Activated CD4-positive, alpha-beta T cell treated with anti-CD3 and anti-CD28 coated beads, Interleukin-2, Interleukin-6, amounts not matched to agents 100 ng/mL and 50 ng/mL, durations not matched to agents 16 hours and 8 hours (primary cell): ENCODE measurements at places on chromosomes 4 and X.

DNA sequence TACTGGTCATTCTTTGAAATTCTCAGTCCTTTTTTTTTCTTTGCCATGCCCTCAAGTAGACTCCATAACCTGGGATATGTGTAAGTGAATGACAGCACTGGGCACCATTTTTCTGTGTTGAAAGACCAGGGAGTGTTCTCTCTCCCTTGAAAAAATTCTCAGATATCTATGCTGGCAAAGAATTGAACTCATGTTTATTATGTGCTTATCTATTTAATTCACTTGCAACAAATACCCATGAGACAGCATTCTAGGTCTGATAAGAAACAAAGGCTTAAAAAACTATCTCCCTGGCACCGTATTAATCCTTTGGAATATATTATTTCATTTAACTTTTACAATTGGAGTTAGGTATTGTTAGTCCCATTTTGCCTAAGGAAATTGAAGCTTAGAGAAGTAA, 36.7 kb downstream of the LARP7 start:
- no peak for DNase-seq

- DNase-seq = peak; percentile 92
Measured at GRCh38 chr4:176320340-176320975, 692 bp downstream of the SPCS3 start.

- DNase-seq = no peak
Measured at GRCh38 chrX:8288590-8288989, 117.5 kb upstream of the VCX2 start.

DNA sequence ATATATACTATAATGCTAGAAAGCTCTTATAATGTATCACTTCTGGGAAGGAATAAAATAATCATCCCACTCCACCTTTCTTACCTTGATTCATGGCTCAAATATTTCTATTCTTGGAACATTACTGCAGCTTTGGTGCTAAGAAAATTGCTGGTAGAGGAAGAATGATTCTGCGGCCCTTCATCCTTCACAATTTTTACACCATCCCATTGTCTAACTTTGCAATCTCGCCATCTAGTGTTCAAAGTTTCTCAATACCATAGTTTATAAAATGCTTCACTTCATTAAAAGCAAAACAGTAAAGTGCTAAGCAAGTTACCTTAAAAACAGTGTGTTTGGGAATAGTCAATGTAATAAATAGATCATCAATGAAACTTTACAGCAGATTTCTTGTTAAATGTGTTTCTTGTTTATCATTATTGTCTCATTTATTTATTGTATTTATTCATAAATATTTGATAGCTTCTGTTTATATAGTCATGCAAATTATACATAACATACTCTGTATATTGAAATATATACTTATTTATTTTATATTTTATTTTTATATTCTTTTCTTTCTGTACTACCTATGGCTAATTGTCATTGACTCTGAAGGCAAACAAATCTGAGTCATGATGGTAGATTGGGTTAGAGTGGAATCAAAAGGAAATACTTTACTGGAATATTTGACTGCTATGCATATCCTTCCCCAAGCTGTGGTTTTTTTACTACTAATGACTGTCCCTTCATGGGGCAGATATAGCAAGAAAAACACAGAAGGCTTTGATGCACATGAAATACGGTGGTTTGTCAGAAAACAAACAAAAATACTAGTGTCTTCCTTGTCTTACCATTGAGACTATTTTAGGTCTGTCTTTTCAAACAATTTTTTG, 390.7 kb downstream of the MAPK10 start:
- peak; percentile 8 for DNase-seq

DNA sequence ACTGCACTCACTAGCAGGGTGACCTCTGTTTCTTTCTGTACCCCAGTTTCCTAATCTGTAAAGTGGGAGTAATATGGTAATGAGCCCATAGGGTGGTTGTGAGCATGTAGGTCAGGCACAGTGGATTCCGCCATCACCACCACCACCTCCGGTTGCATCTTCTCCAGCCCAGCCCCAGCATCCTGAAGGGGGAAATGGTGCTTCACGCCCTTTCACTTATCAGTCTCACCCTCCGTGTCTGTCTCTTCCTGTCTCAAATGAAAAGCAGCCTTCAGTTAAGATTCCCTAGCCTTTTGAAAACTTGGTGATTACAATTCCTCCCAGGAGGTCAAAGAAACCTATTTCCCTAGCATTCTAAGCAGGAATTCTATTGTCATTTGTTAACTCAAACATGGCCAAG, 16.9 kb upstream of the XPNPEP2 start:
- no peak for DNase-seq

GRCh38 chr4:146340798-146341197, 126.5 kb downstream of the REELD1 start:
- peak; percentile 6 for DNase-seq

DNA sequence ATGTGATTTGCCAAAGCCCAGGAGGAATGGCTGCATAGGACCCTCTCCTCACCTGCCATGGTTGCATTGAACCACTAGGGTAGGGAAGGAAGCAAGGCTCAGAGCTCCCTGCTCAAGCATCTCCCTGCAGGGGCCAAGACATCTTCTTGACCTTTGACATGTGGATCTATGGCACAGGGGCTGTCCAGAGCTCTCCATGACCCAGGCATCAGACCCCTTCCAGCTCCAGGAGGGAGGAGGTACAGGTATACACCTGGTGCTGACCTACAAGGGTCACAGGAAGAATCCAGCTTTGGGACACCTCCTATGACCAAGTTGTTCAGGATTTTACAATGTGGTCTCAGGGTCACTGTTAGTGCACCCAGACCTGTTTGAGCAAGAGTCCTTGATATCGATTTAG, 23.2 kb upstream of the ASMTL start:
- DNase-seq = no peak

- DNase-seq = no peak
Measured at GRCh38 chrX:8044947-8045346, 117.7 kb upstream of the PNPLA4 start.

- no peak for DNase-seq
Measured at GRCh38 chr4:74946196-74946595, 13.3 kb downstream of the PARM1 start.

DNA sequence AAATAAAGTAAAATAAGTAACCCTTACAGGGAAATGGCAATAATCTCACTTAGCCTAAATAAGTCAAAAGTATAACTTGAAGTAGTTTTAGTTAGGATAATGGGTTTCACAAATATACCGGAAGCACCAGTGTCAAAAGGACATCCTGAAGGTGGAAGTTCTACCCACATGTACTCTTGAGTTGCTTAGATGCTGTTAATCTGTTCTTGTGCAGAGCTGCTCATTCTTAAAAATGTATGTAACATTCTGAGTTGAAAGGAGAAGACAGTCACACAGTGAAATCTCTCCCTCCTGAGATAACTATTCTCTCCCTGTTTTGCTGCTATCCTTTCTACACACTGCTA, 11.2 kb upstream of the CCNG2 start:
- no peak for DNase-seq

GRCh38 chrX:134891652-134892051, 99.1 kb upstream of the SMIM10 start:
- DNase-seq = no peak

GRCh38 chr4:5041699-5042098, 9.6 kb upstream of the STK32B start:
- DNase-seq = no peak

- DNase-seq = no peak
Measured at GRCh38 chr4:164081371-164081770, 586.9 kb downstream of the TMA16 start.

DNA sequence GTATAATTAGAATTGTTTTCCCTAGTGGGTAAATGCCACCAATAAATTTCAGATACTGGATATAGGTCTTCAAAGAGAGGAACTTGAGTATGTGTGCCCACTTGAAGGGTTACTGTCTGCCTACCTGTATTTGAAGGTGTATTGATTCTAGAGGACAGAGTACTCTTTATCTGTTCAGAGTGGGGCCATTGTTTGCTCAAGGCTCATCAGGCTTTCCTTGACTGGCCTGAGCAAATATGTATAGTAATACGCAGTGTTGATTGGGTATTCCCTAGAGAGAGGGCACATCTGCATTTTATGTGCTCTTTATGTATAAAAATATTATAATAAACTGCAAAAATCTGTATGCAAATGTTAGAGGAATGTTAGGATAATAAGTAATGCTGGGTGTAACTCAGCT, 23.7 kb downstream of the RP2 start:
- DNase-seq = no peak
